ENCODE measurements at places on chromosomes 2 and 18.

- no peak for DNase-seq
These were observed 30.1 kb downstream of the MROH2A start for GRCh38 chr2:233807966-233808935.

DNA sequence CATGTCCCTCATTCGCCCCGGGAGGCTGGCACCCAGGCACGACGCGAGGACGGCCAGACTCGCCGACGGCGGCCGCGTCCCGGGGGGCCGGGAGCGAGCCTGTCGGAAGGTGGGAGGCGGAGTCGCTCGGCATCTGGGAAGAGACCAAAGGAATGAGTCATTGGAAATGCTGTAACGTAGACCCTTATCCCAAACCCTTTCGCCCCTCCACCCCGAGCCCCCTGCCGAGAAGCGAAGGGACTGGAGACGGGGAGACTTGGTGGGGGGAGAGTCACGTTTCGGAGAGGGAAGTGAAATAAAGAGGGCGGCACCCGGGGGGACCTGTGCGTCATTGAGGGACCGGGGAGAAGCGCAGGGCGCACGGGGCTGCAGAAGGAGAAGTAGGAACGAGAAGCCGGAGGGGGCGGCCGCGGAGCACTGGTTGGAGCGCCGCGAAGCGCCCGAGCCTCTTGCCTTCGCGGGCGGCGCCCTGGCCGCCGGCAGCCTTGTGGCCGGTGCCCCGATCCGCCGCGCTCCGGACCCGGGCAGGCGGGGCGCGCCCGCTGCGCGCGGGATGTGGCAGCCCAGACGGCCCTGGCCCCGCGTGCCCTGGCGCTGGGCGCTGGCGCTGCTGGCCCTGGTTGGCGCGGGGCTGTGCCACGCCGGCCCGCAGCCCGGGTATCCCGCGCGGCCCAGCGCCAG is at the start of gene EMILIN2:
Gene EMILIN2, plus strand, starts transcription at position 371 of the 681 bp plus-strand sequence. Its CDS starts 183 bp downstream, at position 554.
- peak; percentile 4 for DNase-seq

GRCh38 chr2:113225263-113226259 is 51.8 kb downstream of the PSD4 start:
- DNase-seq = no peak

DNA sequence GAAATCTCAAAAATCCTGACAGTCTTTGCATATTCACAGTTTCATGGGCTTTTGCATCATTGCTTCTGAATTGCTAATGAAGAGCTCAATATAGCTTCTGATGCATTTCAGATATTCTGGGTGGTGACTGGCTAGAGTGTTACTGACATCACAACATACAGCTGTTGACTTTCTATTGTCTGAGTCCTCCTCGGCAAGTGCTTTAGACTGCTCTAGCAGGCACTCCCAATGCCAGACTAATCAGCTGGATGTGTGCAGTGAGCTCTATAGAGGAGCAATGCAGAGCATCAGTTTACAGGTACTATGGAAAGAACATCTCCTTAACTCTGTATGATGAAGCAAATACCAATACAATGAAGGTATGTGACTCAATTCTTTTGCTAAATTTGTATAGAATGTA is 54.9 kb downstream of the R3HDM1 start:
- DNase-seq = no peak

DNA sequence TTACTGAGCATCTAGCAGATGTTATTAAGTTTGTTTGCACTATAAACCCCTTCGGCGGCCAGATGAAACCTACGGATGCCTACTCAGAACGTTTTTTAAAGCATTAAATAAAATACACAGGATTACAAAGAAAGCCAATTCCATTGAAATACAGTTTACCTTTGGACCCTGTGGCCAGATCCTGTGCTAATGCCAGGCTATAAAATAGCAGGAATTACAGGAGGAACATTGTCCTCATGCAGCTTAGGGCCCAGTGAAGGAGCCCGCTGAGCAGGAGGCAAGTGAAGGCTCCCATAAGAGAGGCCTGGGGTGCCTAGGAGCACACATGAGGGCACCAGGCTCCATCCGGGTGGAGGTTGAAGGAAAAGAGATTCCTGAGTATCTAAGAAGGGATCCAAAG is 310.4 kb downstream of the MTX2 start:
- DNase-seq = no peak

- DNase-seq = no peak
These were observed 1.0 kb upstream of the HDAC4 start for GRCh38 chr2:239401881-239402233.

DNA sequence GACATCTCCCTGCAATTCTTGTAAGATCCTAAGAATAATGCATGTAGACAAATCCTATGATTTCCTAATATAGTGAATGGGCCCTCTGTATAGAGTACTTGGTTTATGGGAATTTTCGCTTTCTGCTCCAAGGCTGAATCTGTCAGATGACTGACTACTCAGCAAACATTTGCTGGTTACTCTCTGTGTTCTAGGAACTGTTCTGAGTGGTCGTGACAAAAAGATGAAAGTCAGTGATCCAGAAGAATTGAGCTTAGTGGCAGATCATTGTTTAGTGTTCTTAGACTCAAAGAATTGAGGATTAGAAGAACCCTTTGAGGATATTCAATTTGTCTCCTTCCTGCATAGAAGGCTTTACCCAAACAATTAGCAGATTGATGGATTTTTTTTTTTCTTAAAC is 10.0 kb downstream of the XRCC5 start:
- no peak for DNase-seq

- no peak for DNase-seq
These were observed 35.1 kb upstream of the NTSR2 start for GRCh38 chr2:11705063-11705462.

- no peak for DNase-seq
These were observed 52.8 kb upstream of the HAAO start for GRCh38 chr2:42844901-42845821.

DNA sequence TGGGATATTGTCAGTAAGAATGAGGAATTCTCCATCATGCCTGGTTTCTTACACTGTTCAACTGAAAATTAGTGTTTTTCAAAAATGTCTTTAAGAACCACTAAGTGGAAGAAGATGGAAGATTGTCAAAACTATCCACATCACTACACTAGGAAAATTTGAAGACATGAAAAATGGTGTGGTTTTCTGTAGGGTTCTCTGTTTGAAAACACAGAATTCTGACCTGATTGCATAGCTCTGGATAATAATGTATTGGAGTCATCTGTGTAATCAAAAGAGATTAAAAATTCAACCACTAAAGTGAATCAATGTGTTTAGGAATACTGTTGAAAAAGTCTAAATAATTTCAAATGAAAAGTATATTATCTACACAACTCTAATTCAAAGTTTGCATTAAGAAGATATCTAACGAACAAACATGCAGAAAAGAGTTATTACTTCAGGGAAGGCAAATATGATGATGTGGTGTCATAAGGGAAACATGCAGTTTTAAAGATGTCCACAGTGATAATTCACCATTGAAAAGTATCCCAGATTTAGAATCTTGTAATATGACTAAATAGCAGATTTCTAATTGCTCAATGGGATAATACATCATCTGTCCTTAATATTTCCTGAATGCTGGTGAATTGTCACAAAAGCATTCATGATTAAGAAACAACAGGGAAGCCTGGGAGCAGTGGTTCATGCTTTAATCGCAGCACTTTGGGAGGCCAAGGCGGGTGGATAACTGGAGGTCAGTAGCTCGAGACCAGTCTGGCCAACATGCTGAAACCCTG is 116.9 kb downstream of the ERBB4 start:
- no peak for DNase-seq

DNA sequence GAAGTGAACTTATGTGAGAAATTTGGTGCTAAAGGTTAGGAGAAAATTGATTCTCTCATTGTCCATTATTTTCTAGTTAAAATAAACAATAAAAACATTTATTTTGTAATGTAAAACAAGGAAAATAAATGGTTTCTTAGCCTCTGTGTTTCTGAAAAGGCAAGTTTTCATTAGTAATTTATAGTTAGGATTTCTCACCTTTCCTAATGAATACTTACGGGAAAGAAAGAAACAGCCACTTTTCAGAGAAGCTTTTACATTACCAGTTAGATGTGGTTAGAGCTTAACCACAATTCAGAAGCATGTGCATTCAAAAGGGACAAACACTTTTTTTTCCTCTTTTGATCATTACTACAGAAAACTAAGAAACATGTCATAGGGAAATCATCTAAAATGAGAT is 18.8 kb downstream of the NEMP2 start:
- DNase-seq = no peak

GRCh38 chr2:224004105-224004695 is 34.9 kb downstream of the SERPINE2 start:
- DNase-seq = no peak

DNA sequence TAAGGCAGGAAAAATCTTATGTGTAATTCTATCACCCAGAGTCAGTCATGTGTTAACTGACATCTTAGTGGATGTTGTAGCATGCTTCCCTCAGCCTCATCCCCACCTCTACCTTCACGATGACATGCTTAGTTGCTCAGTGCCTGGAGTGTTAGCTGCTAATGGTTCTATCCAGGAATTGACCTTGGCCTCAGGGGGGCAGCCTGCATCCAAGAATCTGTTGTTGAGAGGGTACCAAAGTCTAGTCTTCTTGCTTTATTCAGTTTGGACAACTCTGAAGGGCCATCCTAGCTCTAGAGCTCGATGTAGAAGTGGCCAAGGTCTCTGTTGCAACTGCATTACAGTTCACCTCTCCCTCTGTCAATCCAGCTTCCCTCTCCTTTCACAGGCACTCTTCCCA is 61.2 kb downstream of the ACYP2 start:
- no peak for DNase-seq

Data from stimulated activated CD8-positive, alpha-beta memory T cell treated with anti-CD3 and anti-CD28 coated beads, Interleukin-7, amount 100 ng/mL, for 48 hours (primary cell).